ENCODE measurements at places on chromosomes 11 and 22.

GRCh38 chr22:29145321-29146072 lies 60.2 kb upstream of the EMID1 start:
- DNase-seq: no peak

DNA sequence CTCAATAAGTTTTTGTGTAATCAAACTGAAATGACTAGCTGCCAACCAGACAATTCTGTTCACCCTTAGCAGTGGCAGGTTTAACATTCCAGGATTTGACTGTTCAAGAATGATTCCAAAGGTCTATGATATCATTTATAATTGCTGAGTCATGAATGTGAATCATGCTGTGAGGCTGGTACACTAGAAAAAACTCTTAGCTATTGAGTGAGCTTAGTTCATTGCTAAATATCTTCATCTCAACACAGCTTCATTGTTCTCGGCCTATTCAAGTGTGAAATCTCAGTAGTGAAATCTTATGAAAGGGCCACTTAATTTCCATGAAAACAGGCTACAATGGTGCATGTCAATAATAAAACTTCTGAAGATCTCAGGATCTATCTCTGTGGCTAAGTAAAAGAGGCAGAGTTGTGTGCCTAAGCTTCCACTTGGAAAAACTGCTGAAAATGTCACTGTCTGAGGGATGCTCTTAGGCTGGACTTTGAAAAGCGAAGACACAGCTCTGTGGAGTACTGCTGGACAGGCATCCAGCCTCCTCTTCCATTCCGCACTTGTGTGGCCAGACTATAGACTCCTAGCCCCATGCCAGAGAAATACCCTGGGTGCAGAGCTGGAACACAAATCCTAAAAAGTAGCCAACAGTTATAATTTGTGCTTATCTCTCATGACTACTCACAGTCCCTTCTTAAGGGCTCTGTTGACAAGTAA lies 12.8 kb downstream of the AQP11 start:
- DNase-seq: no peak

DNA sequence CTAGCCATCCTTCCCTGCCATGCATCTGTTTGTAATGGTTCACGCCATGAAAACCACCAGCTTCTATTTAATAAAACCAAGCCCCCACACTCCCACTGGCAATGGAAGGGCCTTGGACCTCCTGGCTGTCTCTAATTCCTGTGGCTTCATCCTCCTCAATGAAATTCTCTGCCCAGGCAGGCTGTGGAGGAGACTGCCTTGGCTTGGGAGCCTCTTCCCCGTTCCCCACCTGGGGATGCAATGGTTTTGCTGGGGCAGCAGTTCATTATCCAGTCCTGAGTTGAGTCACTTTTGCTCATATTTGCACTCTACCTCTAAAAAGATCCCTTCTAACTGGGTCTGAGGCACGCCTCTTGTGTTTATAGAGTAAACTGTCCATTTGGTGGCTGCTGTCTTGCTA lies 515.8 kb downstream of the NTM start:
- no peak for DNase-seq

GRCh38 chr11:73549376-73549775 lies 48.5 kb downstream of the FAM168A start:
- no peak for DNase-seq

DNA sequence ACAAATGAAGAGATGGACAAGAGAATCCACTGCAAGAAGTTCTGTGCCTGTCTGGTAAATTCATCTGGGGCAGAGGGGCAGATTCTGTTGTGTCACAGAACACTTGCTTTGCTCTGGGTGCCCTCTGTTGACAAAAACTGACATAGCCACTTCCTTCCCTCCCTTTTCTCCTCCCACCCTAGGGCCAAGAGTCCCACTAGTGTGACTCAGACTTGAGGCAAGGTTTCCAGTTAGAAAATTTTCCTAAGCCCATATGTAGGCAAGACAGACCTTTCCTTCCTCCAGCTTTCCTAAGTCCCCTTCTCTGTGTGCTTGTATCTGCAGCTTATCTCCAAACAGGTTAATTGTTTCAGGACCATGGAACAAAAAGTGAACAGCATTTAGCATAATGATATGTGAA lies 106.8 kb downstream of the RBFOX2 start:
- DNase-seq: no peak

DNA sequence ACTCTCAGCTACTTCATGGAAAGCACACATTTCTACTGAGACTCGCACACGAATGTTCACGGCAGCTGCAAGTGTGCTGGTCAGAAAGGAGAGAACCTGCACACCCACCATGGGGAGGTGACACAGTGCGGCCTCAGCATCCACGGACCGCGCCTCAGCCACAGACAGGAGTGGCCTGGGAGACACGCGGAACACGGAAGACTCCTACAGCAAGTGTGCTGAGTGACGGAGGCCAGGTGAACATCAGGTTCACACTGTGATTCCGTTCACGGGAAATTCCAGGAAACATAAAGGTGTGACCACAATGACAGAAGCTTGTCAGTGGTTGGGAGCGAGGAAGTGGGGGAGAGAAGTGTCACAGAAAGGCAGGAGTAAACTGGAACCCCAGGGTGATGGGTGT lies 13.3 kb upstream of the MOB2 start:
- DNase-seq: no peak
